ENCODE measurements at places on chromosomes 7 and 10.

DNA sequence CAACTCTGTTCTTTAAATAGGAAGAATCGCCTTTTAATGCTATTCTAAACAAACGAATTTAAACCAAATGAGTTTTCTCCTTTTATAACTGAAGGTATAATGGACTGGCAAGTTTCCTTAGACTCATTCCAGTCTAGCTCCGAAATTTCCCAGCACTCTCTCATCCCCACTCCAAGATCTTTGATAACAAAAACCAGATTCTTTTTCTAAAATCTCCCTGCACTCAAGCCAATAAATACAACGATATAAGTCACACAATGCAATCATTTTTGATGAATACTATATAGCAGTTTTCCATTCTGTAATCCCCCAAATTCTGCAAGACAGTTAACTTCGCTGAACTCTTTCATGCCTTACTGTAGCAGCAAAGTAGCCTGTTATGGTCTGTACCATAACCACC, 1.9 kb downstream of the OGA start:
- no peak for DNase-seq

GRCh38 chr7:36896418-36896817, 172.1 kb upstream of the AOAH start:
- no peak for DNase-seq

DNA sequence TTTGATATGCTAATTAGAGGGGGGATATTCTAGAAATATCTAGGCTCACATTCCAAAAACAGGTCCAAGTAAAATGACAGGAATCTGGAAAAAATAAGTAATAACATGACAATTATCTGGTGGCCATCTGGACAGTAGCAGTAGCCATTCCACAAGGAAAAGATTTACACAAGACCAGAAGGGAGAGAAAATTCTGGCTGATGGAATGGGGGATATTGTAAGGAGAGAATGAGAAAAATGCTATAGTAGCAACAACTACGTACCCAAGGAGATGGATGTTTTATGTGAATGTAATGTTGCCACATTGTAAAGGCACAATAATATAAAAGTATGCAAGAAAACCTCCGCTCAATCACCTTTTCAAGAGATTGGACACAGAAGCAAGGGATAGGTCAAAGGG, 5.4 kb downstream of the MYOF start:
- no peak for DNase-seq

DNA sequence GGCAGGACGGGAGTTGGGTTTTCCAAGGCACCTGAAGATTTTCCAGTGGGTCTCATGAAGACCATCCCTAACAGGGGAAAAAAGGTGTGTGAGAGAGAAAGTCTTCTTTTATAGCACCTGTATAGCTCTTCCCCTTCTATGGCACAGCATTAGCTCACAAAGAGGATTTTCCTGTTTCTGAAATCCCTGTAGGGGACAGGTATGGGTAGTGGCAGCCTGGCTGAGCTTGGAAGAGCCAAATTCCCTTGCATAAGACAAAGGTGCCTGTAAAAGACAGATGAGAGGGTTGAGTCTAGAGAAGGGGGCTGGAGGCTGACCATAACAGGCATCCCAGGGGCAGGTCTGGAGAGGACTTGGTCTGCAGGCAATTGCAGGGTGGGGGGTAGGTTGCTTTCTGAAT, 63.7 kb downstream of the COL13A1 start:
- no peak for DNase-seq

DNA sequence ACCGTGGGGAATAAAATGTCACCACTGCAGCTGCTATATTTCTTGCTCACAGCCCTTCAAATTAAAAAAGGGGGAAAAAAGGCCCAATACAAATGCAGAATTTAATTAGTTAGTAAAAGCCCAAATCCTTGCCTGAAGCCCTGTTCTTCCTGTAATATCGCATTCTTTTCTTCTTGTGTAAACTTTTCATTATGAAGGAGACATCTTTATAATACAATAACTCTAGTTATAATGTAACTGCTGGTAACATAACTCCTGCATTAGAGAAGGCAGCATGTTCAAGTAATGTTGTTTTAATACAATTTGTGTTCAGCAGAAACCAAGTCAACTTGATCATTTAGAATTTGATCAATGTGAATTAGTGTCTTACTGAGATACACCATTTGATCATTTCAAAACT, 250.9 kb downstream of the CHCHD3 start:
- no peak for DNase-seq

DNA sequence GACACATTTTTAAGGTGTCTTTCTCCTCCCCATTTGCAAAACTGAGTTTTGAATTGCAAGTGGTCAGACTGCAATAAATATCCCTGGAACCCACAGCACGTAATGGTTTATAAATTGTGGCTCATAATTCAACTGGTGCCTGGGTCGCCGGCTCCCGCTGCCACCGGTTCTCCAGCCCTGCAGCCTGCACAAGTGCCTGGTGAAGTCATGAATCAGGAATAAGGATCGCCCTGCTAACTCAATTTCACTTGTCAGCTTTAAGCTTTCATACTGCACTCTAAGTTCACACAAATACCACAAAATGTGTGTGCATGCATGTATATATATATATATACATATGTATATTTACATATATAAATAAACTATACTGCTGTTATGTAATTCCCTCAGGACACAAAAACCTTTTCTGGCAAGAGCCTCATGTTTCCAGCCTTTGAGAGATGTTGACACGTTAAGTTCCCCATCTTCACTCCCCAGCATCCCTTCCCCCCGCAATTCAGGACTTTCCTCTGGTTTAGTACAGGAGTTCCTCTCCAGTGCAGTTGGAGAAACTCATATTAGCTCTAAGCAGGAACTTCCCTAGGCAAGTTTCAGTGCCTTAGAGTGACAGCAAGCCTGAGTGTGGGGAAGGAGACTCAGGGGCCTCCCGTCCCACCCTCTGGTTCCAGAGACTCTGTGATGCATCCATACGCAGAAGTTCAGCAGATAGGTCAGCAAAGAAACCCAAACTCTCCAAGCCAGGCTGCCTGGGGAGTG, 129.2 kb upstream of the UNC5B start:
- DNase-seq = no peak

GRCh38 chr10:78471723-78472550, 438.3 kb downstream of the RPS24 start:
- DNase-seq = no peak

Measured in activated CD8-positive, alpha-beta memory T cell treated with anti-CD3 and anti-CD28 coated beads for 48 hours (primary cell).